Right renal cortex interstitium (tissue), 3 donors: ENCODE measurements at places on chromosomes 3 and 15. TPM values are rescaled to one million over a fixed set of nuclear protein-coding genes. Genes with fewer than 3 reads are reported as not detected.

RTP3 gene
- not detected for polyA plus RNA-seq

- no peak for DNase-seq
These were observed 94.7 kb downstream of the PLXNA1 start for GRCh38 chr3:127077505-127078064.

GAP43 gene
- polyA plus RNA-seq: 0.37 TPM

DNA sequence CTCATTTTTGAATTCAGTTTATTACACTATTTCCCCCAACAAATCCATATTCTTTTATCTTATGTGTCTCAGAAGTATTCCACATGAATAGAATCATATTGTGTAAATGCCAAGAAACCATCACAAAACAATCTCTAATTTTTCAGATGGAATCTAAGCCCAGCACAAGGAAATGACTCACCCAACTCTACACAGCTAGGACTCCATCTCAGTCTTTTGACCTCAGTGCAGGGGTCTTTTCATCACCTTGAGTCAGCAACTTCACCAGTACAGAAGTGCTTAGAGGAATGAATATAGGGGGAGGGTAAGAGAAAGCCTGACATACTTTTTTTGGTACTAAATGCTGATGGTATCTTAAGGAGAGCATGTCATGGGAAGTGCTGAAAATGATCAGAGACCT lies 169.3 kb upstream of the LRRN1 start:
- DNase-seq: no peak

MAGI1 gene
- 29.7 TPM for polyA plus RNA-seq

GRCh38 chr3:142237891-142238290 lies 12.5 kb upstream of the GK5 start:
- no peak for DNase-seq

GRCh38 chr3:42826141-42826540 lies 16.9 kb downstream of the ACKR2 start:
- no peak for DNase-seq

- no peak for DNase-seq
These were observed 1268.9 kb downstream of the OTOL1 start for GRCh38 chr3:162765524-162765923.

UNC13C gene
- 12.9 TPM for polyA plus RNA-seq
